ENCODE measurements at places on chromosomes 2 and 18.

DNA sequence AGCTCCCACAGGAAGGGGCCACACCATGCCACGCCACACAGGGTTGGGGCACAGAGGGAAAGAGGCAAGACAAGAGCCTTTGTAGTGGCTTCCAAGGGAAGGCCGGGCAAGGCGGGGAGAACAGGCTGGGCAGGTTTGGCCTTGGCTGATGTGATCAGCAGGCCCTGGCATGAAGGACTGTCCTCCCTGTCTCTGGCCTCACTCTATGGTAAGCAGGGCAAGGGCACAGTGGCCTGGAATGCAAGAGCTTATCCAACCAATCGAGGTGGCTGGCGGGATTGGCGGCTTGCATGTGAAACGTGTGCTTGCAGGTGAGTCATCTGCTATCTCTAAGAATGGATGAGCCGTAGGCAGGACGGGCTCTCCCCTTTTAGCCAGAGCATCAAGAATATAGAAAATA, 6.4 kb upstream of the ATP9B start:
- DNase-seq = no peak

GRCh38 chr2:40507432-40507831, 55.5 kb upstream of the SLC8A1 start:
- DNase-seq = no peak

DNA sequence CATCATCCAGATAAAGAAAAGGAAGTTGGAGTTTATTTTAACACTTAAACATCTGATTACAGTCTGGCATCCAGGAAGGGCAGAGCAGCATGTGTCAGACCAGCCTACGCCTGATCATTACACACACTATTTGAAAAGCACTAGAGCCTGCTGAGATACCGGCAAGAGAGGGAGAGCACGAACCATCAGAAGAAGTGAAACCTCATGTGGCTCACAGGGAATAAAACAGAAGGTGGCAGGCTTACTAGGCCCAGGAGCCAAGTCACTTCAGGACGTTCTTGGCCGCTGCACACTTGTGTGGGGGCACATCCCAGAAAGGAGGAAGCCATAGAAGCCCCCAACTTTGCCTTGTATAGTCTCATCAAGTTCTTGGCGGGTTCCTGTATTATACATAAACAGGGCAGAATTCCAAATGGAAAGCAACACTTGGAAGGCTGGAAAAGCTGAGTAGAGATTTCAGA, 105.5 kb downstream of the UGGT1 start:
- DNase-seq = no peak

- DNase-seq = no peak
Observed at GRCh38 chr2:217105733-217106649, 246.1 kb upstream of the TNP1 start.

- DNase-seq = no peak
Observed at GRCh38 chr2:133240491-133241223, 327.6 kb downstream of the NCKAP5 start.

- no peak for DNase-seq
Observed at GRCh38 chr2:223860809-223861738, 23.7 kb upstream of the AP1S3 start.

GRCh38 chr18:62280058-62280457, 45.1 kb upstream of the TNFRSF11A start:
- DNase-seq = no peak

GRCh38 chr2:95017836-95018235, 7.7 kb upstream of the MAL start:
- no peak for DNase-seq

GRCh38 chr2:171688129-171688465, 828 bp downstream of the DYNC1I2 start:
- DNase-seq = no peak

DNA sequence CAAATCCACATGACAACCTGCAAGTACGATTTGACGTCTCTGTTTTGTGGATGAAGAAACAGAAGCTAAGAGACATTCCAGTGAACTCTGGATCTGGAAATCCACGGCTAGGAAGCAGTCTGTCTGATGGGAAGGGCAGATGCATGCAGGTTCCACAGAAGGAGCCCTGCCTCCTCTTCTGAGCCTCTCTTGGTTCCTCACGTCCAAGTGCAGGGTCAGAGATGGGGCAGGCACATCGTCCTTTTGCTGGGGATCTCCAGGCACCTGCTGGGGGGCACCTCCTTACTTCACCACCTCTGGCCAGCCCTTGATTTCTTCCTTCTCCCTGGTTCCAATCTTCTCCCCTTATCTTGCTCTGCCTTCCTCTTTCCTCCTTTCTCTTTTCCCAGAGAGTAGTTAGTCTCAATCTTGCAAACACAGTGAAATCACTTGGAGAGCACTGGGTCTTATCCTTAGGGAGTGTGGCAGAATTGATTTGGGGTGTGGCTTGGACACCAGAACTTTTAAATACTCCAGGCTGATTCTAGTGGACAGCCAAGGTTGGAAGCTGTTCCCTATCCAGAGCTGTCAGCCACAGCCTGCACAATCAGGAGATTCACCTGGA, 137.8 kb downstream of the BCL2 start:
- DNase-seq = no peak

DNA sequence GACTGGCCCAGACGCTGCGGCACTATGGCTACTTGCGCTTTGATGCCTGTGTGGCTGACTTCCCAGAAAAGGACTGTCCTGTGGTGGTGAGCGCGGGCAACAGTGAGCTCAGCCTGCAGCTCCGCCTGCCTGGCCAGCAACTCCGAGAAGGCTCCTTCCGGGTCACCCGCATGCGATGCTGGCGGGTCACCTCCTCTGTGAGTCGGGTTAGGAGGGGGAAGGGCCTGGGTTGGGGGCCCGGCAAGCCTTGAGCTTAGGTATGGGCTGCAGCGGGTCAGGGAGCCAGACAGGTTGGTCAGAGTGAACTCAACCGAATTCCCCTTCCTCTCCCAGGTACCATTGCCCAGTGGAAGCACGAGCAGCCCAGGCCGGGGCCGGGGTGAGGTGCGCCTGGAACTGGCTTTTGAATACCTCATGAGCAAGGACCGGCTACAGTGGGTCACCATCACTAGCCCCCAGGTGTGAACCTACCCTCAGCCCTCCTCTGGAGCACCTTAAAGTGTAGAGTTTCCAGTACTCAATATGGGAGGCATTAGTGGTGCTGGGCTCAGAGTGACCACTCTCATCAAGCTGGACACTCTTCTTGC, 4.9 kb downstream of the ZNF513 start:
- no peak for DNase-seq

DNA sequence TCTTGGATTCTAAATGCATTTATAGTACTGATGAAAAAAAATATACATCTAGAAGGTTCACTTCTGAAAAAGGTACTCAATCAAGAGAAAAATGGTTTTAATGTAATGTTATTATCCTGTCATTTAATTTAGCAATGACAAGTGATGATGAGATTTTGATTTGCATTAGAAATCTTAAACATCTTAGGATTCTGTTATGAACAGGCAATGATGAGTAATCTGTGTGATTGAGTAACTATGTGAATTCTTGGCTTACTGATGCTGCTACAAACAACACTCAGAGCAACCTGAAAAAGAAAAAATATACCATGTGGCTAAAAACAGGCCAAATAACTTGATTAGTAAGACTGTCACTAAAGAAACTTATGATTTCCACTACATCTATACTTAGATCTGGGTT, 30.1 kb downstream of the RBKS start:
- no peak for DNase-seq

DNA sequence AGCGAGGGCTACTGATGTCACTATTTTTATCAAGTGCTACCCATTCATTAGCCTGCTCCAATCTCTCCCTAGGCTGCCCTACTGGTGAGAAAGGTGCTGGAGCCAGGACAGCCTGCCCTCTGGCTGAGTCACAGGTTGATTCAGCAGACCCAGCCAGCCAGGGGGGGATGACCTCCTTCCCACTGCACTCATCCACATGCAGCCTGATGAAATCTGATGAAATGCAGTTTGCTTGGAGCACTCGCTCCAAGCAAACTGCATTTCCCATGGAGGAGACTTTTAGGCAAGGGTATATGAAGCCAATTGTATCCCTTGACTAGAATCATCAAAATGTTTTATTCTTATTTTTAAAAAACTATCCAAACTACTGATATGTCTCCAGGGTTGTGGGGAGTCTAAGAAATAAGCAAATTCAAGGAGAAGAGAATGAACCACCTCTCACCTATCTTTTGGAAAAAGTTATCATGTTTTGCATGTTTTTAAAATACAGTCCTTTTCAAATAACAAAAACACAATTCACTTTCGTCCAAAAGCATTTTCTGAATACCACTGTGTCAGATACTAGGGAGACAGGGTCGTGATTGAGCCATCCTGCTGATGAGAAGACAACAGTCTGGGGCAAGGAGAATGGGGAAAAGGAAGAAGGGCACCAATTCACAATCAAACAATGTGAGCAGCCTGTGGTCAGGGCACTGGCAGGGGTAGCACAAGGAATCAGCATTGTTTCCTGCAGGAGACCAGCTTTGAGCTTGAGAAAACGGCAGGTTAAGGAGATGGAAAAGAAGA, 128.3 kb downstream of the AFF3 start:
- DNase-seq = no peak

DNA sequence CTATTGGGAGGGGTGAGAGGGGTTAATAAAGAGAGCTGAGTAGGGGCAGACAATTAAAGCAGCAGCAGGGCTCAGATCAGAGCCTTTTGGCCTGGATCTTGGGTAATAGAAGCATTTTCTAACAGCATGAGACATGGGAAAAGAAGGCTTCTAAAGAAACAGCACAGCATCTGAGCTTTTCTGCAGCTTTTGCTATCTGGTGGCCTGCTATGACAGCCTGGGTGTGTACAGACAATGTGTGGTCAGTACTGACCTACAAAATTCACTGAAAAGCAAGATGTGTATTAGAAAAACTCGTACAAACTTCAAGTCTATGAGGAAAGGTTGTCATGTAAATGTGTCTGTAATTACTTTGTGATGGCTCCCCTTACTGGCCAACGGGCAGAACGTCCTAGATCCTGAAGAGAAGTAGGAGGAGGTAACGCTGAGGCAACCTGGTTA, 95.6 kb downstream of the GALNT3 start:
- no peak for DNase-seq

DNA sequence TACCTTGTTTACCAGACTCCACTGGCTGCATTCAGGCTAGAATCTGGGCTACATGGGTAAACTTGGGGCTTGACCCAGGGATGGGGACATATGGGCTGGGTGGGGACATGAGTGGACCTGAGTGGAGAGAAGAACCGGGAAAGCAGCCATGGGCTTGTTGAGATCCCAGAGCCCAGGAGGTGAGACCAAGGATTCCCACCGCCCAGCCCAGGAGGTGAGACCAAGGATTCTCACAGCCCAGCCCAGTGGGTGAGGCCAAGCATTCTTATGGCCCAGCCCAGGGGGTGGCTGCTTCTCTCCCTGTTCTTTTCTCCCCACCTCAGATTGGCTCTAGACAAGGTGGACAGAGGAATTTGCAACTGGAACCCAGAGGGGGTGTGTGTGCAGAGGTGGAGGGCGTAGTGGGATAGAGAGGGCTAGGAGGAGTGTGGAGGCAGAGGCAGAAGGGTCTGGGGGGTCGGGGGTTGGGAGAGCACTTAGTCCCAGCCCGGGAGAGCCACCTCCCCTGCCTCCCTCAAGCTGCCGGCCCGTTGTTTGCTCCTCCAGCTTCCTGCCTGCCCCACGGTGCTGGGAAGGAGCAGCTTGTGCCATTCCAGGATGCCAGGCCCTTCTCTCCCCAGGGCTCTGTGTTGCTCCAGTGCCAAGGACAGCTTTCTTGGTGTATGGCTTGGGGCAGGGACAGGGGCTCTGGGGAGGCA, 25.6 kb downstream of the GLI2 start:
- no peak for DNase-seq

DNA sequence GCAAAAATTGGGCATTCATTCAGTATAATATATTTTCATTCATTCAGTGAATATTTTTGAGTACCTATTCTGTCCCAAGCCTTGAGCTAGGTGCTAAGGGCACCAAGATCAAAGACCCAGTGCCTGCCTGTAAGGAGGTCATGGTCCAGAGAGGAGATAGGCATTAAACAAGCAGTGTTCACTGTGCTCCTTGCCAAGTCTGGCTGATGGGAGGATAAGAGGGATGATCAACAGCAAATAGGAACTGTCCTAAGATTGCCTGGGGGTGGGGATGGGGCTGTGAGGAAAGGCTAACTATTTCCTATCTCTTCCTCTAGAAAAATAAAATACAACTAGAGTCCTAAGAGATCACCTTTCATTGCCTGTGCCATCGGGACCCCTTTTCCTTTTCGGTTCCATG, 60.4 kb downstream of the SETBP1 start:
- no peak for DNase-seq

DNA sequence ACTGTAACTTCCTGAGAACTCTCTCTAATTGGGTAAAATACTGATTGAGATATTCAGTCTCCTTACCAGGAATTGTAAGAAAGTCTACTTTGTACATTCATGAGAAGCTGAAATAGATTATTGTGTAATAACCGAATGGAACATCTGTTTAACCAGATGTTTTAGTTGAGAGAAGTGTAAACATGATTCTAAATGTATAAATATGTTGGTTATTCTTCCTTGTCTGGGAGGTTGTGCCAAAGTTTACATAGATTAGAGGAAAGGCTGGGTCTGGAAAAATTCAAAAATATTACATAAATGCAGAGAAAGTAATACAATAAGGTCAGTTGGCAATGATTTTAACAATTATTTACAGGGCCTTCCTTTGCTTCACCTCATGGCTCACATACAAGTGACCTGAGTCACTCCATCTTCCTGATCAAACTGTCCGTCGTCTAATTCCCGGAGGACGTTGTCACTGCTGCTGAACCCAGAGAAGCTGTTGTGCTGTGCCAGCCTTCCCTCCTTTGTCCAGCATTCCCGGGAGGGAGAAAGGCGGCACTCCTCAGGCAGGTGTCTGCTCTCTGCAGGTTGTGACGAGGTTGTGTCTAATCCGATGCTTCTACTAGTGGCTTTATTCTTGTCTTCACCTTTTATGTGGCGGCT, 55.9 kb downstream of the MOB4 start:
- DNase-seq = no peak

GRCh38 chr2:95034221-95034620, 8.7 kb downstream of the MAL start:
- no peak for DNase-seq

DNA sequence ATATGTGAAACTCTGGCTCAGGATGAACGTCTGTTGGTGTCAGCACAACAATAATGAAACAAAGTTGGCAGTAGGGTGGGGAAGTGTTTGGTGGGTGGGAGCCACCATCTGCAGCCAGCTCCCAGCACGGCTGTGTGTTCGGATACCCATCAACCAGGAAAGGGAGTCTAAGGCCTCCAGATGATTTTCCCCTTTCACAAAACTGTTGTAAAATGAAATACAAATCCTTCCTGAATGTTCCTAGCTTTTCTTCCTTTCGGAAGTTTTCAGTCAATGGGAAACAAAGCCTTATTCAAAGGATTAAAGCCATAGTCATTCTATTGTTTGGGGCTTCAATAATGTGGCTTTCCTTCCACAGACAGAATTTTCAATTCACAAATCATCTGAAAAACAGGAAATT, 14.5 kb upstream of the DARS1 start:
- no peak for DNase-seq

All from activated CD8-positive, alpha-beta memory T cell treated with anti-CD3 and anti-CD28 coated beads for 24 hours (primary cell).